CD4-positive, CD25-positive, alpha-beta regulatory T cell (primary cell): ENCODE measurements at places on chromosomes 12 and 14. TPM values are rescaled to one million over a fixed set of nuclear protein-coding genes. Genes with fewer than 3 reads are reported as not detected.

Gene STAB2
- not detected for total RNA-seq

DNA sequence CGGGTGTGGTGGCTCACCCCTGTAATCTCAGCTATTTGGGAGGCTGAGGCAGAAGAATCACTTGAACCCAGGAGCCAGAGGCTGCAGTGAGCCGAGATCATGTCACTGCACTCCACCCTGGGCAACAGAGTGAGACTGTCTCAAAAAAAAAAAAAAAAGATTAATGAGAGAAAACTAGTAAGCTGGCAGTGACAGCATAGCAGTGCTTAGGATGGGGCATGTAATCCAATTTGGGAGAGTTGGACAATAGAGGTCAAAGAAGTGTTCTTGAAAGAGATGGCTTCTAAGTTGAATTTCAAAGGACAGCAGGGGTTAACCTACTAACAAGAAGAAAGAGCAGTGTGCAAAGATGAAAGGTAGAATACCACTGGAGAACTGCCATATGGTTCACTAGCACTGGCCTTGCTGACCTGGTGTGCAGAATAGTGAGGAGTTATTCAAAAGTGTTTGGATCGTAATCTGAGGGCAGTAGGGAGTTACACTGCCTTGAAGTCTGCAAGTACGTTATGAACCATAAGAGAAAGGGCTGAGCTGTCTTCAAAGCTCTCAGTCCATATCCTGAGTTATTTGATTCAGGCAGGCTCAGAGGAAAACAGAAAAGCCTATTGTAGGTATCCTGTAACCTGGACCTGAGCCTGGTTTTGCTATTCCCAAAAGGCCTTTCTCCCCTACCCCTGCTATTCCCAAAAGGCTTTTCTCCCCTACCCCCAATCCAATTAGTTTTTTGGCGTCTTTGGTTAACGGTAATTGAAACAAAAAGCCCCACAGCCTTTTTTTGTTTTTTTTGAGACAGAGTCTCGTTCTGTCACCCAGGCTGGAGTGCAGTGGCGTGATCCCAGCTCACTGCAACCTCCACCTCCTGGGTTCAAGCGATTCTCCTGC is 3.4 kb downstream of the XPOT start:
- DNase-seq, result no peak

DNA sequence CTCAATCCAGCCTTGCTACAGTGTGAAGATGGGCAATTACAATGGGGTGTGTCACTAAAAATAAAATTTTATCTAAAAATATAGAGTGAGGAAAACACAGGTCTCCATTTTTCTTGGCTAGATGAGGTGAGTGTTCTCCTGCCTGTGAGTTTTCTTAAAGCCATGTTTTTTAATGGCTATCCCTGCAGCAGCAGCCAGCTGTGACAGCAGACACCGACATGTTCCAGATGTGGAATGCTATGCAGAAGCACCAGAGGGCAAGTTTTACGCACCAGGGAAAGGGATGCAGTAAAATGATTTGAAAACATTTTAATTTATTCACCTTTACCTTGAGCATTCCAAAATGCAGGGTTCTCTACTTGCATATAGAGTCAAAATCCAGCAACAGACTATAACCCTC is 577.0 kb upstream of the STXBP6 start:
- DNase-seq, result no peak

DNA sequence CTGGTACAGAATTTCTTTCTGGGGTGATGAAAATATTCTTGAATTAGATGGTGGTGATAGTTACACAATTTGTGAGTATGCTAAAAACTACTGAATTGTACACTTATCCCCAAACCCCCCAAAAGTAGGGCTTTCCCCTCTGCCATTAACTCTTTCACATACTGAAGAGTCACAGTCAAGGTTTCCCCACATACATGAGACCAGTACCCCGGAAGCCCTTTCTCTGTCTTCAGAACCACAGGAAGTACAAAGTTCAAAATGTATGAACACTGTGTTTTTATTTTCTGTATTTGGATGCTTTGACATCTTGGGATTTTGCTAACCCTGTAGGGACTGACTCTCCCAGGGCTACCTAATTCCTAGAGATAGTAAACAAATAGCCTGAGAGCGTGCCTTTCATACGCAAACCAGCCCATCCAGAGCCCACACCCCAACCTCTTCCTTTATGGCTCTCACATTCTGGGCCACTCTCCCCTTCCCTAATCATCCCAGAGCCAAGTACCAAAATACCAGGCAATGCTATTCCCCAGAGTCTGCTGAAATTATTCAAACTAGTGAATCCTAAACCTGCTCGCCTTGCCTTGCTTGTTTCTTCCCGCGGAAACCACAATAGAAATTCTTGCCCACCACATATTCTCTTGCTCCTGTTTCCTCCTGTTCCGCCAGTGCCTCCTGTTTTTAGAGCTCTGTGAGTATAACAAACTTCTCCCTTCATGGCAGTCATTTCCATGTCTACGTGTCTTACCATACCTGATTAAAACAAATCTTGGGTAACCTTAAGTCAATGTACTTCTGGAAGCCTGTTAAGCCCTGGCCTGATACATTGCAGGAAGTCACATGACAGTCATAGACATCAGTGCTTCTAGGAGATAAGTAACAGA is 524.8 kb downstream of the FUT8 start:
- DNase-seq, result peak; percentile 58

DNA sequence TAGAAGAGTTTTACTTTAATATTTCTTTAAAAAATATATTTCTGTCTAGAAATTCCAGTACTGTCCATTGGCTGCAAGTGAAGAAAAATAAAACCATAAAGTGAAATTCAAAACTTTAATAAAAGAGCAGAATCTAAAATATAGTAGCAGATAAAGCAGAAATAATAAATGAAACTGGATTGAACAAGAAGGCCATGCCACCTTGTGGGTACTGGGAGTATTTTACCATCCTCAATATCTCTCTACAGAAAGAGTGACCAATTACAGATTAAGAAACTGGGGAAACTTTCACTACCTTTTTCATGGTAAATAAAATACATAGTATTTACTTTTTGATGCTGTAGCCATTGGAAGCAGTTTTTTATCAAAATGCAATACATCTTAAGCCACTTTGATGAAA is 220.5 kb downstream of the BCAT1 start:
- no peak for DNase-seq

DNA sequence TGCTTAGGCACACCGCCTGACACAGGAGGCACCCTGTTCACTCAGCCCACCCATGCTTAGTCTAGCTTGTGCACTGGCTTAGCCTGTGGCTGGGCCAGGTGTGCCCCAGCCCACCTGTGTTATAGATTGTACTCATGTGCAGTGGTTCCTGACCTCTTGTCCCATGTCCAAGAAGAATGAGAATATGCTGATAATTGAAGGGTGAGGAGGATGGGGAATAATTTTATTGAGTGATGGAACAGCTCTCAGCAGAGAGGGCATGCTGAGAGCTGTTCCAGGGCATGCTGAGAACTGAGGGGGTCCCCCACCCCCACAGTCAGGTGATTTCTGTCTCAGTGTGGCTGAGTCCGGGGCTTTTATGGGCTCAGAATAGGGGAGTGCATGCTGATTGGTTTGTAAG is 395.9 kb downstream of the FUT8 start:
- DNase-seq, result no peak

DNA sequence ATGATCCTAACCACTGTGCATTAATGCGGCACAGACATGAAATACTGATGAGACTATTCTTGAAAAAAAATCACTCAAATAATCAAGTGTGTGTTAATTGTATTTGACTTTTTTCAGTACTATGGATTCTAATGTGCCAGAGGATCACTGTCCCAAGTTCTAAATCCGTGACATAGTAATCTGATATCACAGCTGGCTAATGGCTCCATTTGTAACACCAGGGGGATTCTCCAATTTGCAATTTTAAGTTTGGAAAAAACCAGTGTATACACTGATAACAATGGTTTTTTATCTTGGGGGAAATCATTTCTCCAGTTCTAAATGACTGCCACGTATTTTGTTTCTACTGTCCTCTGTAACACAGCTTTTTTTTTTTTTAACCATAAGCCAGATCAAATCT is 33.0 kb downstream of the MPHOSPH9 start:
- DNase-seq, result no peak
